Hindlimb muscle (tissue), 1 donor: ENCODE measurements at places on chromosomes 11 and 22.
A peak's percentile ranks its signal among the peaks of the same experiment; 100 is the strongest.

GRCh38 chr11:35566181-35566580 lies 40.8 kb upstream of the PAMR1 start:
- no peak for DNase-seq

GRCh38 chr11:58647141-58647699 lies 24.8 kb downstream of the CNTF start:
- DNase-seq, result no peak

- DNase-seq, result no peak
These were observed 119.2 kb downstream of the RASSF10 start for GRCh38 chr11:13128354-13128753.

DNA sequence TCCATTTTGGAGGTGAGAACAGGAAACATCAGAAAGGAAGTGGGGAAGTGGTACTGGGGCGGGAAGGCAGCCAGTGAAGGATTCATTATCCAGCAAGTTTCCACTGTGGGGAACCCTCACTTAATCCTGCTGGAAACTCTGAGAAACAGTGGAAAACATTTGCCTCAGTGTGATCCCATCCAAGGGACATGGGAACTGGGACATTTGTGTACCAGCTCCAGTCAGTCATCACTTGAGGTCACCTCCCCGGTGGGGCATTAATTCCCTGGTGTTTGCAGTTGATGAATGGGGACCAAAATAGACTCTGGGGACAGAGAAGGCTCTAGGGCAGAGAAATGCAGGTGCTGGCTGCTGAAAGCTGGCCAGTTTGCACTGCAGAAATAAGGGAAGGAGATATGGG lies 599.9 kb downstream of the BUD13 start:
- DNase-seq, result no peak

DNA sequence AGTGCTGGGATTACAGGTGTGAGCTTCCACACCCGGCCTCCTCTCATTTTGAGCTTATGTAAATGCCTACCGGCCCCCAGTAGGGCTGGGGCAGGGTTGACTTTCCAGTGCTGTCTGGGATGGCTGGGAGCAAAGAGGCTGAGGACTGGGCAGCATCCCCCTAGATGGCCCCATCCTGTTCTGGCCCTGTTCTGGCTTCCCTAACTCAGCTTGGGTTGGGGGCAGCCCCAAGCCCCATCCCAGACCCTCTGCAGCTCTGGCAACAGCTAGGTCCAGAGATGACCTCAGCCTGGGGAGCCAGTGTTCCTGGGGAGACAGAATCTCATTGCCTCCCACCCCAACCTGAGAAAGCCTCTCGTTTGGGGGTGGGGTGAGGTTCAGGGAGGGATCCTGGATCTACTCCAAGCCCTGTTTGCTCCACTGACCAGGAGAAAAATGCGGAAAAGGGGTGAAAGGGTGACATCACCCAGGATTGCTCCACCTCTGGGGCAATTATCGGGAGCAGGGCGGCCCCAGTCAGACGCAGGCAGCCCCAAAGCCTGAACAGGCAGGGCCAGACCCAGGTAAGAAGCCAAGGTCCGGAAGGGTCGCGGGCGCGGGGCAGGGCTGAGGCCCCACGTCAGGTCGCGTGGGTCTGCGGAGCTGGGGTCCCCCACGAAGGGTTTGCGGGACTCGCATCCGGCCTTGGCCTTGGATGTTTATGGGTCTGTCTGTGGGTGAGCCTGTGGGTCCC lies at the start of gene PNPLA2:
Gene PNPLA2, plus strand, starts transcription at position 519 of the 733 bp plus-strand sequence. CDS start 805 bp downstream, outside the sequence.
- DNase-seq, result no peak

- no peak for DNase-seq
These were observed 127.9 kb upstream of the SYT13 start for GRCh38 chr11:45414088-45414487.

- no peak for DNase-seq
These were observed 224.6 kb upstream of the ISX start for GRCh38 chr22:34841331-34841771.

GRCh38 chr22:37345863-37346504 lies 63.7 kb downstream of the CYTH4 start:
- peak; percentile 37 for DNase-seq

DNA sequence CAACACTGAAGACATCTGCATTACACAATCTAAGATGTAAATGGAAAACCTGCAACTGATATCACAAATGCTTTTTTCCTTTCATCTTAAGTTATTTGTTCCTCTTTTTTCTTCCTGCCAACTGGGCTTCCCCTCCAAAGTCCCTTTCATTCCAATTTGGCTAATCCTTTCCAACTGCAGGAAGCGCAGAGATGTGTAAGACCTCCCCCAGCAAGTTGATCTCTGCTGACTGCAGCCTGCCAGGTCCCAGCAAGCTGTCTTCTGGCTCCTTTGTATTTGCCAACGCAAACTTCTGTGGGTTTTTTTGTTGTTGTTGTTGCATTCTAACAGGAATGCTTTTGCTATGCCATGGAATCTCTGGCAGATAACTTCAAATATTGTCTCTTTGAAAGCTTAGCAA lies 38.5 kb upstream of the LRRC4C start:
- DNase-seq, result peak; percentile 55

DNA sequence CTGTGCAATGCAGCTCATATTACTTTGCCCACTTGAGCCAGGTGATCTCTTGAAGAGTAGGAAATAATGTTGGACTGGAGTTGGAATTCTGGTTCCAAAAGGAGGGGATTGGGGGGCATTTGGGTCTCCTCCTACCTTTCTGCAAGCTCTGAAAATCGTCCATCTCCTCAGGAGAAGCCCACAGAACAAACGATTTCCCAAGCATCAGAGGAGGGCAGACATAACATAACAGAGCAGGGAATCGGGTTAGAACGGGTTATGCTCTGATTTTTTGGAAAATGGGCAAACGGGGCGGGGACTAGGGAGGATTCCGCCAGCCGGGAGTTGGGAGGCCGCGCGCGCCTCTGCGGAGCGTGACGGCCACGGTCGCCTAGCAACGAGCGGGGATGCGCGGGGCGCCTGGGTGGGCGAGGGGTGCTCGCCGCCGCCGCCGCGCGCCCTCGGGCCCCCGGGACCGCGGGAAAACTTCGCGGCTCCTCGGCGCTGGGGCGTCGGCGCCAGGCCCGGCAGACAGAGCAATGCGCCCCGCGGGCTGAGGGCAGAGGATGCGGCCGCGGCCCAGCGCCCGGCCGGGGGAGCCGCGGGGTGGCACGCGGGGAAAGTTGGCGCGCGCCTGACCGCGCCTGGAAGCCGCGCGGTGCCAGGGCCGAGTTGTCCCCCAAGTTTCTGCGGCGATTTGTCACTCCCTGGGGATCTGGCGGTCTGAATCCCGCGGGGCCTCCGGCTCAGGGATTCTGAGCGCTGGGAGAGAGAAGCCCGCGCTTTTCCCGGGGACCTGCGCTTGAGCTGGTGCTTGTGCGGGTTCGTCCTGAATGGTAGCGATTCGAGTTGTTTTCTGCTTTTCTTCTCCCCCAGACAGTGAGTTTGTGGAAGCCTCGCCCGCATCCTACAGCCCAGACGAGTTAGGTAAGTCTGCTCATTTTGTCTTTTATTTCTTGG lies 27.8 kb upstream of the AMOTL1 start:
- peak; percentile 80 for DNase-seq

- no peak for DNase-seq
These were observed 1.8 kb upstream of the GAL start for GRCh38 chr11:68682531-68682961.

DNA sequence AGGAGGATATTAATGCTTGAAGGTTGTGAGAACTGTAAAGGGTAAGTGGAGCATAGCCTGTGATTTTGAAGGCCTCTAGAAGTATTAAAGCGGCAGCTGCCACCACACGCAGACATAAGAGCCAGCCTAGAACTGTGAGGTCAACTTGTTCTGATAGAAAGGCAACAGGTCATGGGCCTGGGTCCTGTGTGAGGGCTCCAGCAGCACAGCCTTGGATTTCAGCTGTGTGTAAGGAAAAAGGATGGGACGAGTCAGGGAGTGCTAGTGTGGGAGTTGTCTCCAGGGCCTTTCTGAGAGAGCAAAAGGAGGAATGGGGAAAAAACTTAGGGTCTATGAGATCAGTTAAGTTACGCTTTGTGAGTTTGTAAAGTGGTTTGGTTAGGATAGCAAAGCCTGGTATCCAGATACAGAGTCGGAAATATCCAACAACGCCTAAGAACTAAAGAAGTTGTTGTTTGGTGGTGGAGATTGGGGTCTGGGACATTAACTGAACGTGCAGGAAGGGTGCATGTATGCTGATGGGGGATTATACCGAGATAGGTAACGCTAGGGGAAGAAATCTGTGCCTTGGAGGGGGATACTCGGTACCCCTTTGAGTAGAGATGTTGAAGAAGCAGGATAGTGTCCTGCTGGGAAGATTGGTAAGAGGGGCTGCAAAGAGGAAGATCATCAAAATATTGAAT lies 17.4 kb upstream of the ANO1 start:
- no peak for DNase-seq

DNA sequence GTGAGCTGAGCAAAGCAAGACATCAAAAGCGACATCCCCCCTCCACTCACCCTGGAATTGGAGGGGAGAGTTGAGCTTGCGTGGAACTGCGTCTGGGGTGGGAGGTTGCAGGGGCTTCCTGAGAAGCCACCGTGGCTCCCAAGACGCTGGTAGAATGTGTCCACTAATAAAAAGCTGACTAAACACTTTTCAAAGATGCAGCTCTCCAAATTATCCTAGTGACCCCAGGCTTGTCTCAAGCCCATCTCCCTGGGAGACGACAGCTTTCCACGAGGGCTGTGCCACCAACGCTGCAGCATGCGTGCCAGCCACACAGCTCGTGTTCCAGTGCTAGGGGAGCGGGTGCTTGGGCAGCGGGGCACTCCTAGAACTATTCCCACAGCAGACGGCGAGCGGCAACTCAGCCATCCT lies 6.3 kb upstream of the GAL start:
- no peak for DNase-seq

DNA sequence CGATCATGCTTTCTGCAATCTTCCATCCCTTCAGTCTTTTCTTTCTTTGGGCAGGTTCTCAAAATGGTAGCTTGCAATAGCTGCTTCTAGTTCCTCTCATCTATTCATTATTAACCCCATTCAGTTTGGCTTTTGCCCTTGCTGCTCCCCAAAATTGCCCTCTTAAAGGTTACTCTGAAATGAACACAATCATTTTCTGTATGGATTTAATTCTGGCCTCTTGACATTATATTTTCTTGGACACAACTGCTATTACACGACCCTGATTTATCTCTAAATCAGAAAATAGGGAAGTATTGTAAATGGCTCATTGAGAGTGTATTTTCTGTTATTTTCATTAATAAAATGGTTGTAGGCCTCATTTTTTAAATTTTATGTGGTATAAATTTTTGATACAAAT lies at the start of gene ANGPTL5:
Gene ANGPTL5, minus strand, starts transcription at position 101 of the 400 bp plus-strand sequence. CDS start 8,613 bp downstream, outside the sequence.
- DNase-seq, result no peak

GRCh38 chr11:17700991-17701390 lies 18.4 kb upstream of the MYOD1 start:
- no peak for DNase-seq

GRCh38 chr11:119370486-119371046 lies 10.9 kb downstream of the USP2 start:
- DNase-seq, result no peak

GRCh38 chr11:133821776-133822175 lies 23.5 kb downstream of the SPATA19 start:
- DNase-seq, result peak; percentile 63

DNA sequence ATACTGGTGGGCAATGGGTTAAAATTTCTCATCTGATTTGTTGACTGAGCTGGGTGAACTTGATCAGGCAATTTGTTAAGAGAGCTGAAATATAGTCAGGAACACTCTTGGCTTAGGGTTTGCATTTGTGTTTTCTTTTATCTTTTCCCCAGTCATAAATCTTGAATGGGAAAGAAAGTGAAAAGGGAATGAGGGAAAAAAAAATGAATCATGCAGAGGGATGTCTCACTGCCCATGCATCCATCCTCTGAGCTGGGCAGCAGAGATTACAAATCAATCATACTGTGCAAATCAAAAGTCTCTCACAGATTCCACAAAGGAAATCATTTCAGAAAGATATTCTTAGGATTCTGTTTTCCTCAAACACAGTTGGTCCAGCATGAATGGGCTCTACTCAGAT lies 174.2 kb upstream of the MPPED2 start:
- DNase-seq, result no peak

DNA sequence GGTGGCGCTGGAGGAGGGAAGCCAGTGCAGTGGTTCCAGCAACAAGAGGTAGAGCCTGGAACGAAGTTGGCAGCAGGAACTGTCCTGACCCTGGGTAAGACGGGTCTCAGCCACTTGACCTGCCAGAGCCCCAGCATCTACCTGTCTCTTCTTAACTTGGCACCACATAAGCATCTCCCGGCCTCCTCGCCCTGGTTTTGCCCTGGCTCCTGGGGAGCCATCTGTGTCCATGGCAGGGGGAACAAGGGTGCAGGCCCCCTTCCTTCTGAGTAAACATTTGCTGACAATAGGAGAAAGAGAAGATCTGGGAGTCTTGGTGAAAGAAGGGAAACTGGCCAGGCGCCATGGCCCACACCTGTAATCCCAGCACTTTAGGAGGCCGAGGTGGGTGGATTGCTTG lies 12.8 kb downstream of the P2RY2 start:
- DNase-seq, result no peak

GRCh38 chr11:104003491-104003890 lies 32.9 kb upstream of the DDI1 start:
- no peak for DNase-seq

GRCh38 chr11:133907841-133908241 lies 48.9 kb downstream of the IGSF9B start:
- DNase-seq, result no peak

DNA sequence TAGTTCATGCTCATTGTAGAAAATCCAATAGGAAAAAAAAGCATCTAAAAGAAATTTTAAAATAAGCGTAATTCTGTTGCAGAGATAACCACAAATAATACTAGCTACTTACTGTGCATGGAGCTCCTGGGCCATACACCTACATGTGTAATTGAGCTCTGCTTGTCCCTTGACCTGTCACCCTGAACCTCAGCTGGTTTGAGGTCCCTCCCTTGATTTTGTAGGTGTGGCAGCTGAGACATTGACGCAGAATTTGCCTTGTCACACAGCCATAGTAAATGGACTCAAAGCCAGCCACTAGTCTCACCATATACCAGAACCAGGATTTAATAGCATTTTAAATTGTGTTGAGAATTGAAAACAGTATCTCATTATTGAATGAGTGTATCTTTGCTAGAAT lies 135.3 kb downstream of the MORC2 start:
- no peak for DNase-seq

DNA sequence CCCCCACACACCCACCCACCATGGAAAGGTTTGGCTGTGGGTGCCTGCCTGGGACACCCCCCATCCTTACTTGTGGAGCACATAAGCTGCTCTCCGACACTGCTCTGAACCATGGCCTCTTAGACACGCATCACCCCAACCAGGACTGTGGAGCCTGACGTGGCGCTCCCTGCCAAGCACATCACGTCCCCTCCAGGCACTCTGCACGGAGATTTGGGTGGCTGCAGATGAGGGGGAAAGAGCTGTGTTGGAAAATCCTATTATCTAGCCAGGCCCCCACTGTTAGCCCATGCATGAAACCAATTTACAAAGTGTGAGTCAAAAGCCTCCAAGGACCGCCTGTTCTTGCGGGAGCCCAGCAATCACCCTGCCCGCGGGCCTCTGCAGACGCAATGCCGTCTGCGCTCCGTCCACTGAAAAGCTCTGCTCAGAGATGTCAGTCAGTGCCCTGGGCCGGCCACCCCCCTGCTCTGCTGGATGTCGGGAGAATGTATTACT lies 163.4 kb upstream of the NECTIN1 start:
- no peak for DNase-seq

GRCh38 chr11:22666688-22667439 lies 453 bp downstream of the GAS2 start:
- no peak for DNase-seq
